ENCODE measurements at places on chromosomes 4 and X. TPM values are rescaled to one million over a fixed set of nuclear protein-coding genes. Genes with fewer than 3 reads are reported as not detected.
A peak's percentile ranks its signal among the peaks of the same experiment; 100 is the strongest.

DCAF12L1 gene
- 0.47 TPM for total RNA-seq

DNA sequence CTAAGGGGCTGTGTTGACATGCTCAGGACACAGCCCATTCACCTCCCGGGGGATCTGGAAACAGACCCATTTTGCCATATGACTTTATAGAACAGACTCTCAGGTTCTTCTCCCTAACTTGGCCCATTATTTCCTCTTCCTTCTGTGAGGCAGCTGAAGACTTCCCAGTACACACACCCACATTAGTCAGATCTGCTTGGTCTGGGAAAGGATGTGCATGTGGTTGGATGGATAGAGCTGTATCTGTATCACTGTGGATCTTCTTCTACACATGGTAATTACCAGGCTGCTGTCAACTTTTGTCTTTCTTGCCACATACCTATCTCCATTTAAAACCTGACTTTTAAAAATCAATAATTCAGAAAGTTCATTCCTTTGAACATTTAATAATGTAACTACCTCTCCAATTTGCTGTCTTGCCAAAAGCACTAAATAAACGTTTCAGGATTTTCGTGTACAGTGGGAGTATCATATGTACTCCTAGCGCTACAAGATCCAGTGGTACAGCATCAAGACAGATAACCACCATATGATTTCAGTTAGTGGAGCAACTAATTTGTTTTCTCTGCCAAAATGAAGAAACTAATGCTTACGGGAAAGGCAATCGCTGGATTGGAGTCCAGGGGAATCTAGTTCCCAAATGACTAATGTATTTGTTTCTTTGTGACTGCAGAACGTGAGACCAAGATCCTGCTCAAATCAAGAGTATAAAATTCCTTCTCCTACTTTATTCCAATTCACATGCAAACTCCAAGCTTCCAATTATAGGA is 134.1 kb upstream of the MAP3K15 start:
- no peaks in the 10 kb centered on the region for H3K27me3 ChIP-seq
- H3K4me1 ChIP-seq = no peaks in the 10 kb centered on the region
- H3K36me3 ChIP-seq = no peaks in the 10 kb centered on the region
- DNase-seq = no peak

DNA sequence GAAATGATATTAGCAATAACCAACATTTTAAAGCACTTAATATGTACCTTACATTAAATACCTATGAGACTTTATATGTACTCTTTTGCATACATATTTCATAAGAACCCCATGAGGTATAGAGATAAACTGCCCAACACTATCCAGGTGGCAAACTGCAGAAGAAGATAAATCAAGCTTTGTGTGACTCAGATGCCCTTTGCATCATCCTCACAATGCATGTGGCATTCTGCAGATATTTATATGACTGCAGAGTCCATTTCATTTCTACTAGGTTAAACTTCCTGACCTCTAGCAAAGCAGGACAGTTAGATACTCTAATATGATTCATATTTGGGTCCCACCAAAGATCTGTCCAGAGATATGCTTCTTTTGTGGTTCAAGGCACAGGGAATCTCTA is 85.6 kb upstream of the RASGEF1B start:
- H3K36me3 ChIP-seq = no peaks in the 10 kb centered on the region
- DNase-seq = no peak
- H3K4me1 ChIP-seq = peaks cover 1% of the 10 kb centered on the region

CPZ gene
- total RNA-seq = 0.94 TPM

TEX13C gene
- not detected for total RNA-seq

ZDHHC15 gene
- 0.90 TPM for total RNA-seq

DNA sequence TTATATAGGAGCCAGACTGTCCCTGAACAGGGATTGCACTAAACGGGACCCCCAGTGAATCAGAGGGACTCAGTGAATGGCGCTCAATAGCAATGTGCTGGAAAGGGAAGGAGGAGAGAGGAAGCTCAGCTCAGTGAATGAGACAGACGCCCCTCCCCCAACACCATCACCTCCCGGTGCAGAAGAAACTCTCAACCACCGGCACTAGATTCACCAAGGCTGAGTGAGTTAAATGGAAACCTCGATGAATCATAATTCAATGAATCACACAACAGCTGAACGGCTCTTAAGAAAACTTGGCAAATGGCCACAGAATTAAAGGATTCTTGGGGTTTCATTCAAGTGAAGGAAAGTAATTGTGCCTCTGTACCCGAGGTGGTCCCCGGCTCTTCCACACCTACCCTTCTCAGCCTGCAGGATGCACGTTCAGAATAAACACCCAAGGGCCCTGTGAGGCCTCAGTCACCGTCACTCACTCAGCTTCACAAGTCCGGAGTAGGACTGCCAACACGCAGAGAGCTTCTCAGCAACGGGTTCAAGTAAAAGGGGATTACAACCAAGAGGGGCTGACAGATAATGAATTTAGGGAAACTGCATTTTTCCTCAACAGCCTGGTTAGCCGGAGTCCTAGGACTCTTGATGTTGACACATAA is 29.3 kb downstream of the CRMP1 start:
- no peak for DNase-seq
- H3K4me1 ChIP-seq = no peaks in the 10 kb centered on the region
- H3K4me3 ChIP-seq = no peak overlapping the region
- H3K27me3 ChIP-seq = no peaks in the 10 kb centered on the region
- H3K36me3 ChIP-seq = no peaks in the 10 kb centered on the region

GRCh38 chr4:6355052-6355451 is 85.4 kb downstream of the WFS1 start:
- no peaks in the 10 kb centered on the region for H3K4me1 ChIP-seq
- H3K4me3 ChIP-seq = no peak overlapping the region
- no peak for DNase-seq
- no peak overlapping the region for H3K27ac ChIP-seq
- H3K27me3 ChIP-seq = no peaks in the 10 kb centered on the region

DNA sequence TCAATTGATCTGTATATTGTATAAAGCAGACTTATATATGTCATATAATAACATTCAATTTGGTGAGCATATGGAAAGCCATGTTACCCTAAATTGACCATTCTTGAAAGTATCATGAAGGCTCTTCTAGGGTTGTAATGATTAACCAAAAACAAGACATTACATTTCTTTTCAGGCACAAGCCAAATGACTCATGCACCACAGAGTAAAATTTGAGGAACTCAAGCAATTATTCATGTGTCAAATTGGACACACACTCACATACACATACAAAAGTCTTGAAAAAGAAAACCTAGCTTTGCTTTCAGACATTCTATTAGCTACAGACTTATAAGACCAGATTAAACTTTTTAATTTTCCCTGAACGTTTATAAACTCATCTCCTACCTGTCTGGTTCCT is 146.5 kb upstream of the PCDH18 start:
- no peak overlapping the region for H3K4me3 ChIP-seq
- no peaks in the 10 kb centered on the region for H3K4me1 ChIP-seq
- H3K36me3 ChIP-seq = no peaks in the 10 kb centered on the region
- DNase-seq = no peak

- no peaks in the 10 kb centered on the region for H3K27me3 ChIP-seq
- DNase-seq = no peak
- H3K4me3 ChIP-seq = no peak overlapping the region
- H3K27ac ChIP-seq = no peak overlapping the region
- H3K36me3 ChIP-seq = no peaks in the 10 kb centered on the region
Observed at GRCh38 chr4:24745172-24745895, 50.0 kb upstream of the SOD3 start.

GRCh38 chrX:93649381-93649780 is 24.0 kb downstream of the NAP1L3 start:
- H3K27me3 ChIP-seq = no peaks in the 10 kb centered on the region
- no peaks in the 10 kb centered on the region for H3K4me1 ChIP-seq
- H3K4me3 ChIP-seq = no peak overlapping the region
- H3K36me3 ChIP-seq = no peaks in the 10 kb centered on the region

DNA sequence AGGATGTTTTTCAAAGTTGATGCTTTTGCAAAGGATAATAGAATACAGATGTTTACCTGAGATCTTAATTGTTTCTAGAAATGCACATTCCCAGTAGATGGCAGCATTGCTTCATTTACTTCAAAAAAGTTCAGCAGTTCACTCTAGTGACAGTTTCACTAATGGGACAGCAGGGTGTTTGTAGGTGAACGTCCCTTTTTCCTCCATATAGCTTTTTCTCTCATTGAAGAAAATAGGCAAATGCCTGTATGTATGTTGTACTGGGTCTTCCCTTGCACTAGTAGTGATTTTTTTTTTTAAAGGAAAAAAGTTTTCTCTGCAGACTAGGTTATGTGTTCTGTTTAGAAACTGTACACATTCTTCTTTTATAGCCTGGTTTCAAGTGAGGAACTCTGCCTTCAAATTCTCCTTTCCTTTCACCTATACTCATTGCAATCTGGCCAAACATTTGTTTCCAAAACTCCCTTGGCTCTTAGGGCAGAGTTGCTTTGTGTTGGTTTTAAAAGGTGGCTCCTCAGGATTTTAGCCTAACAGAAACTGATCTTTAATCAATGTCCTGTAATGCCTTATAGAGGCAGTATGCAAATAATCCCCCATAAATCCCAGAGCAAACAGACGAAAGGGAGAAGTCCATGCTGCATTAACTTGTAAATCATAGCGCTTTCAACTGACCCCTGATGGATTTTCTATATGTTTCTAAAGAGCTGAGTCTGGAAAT is 86.3 kb downstream of the EGF start:
- H3K4me3 ChIP-seq = no peak overlapping the region
- no peaks in the 10 kb centered on the region for H3K36me3 ChIP-seq
- DNase-seq = peak; percentile 53
- H3K4me1 ChIP-seq = no peaks in the 10 kb centered on the region
- H3K27ac ChIP-seq = no peak overlapping the region

TCEAL6 gene
- not detected for total RNA-seq

- no peaks in the 10 kb centered on the region for H3K36me3 ChIP-seq
- no peaks in the 10 kb centered on the region for H3K27me3 ChIP-seq
- H3K27ac ChIP-seq = no peak overlapping the region
- no peaks in the 10 kb centered on the region for H3K4me1 ChIP-seq
Observed at GRCh38 chr4:163991298-163991865, 496.9 kb downstream of the TMA16 start.

GRCh38 chr4:3708103-3708510 is 58.1 kb upstream of the ADRA2C start:
- no peaks in the 10 kb centered on the region for H3K36me3 ChIP-seq
- no peak for DNase-seq
- peaks cover 17% of the 10 kb centered on the region for H3K27me3 ChIP-seq

PABPC1L2A gene
- total RNA-seq = not detected

- no peaks in the 10 kb centered on the region for H3K27me3 ChIP-seq
- H3K4me3 ChIP-seq = no peak overlapping the region
Observed at GRCh38 chrX:108299704-108300103, 138.5 kb downstream of the COL4A6 start.

GRCh38 chrX:149510386-149510785 is 5.3 kb upstream of the IDS start:
- H3K36me3 ChIP-seq = no peaks in the 10 kb centered on the region
- H3K27ac ChIP-seq = no peak overlapping the region
- DNase-seq = no peak

DNA sequence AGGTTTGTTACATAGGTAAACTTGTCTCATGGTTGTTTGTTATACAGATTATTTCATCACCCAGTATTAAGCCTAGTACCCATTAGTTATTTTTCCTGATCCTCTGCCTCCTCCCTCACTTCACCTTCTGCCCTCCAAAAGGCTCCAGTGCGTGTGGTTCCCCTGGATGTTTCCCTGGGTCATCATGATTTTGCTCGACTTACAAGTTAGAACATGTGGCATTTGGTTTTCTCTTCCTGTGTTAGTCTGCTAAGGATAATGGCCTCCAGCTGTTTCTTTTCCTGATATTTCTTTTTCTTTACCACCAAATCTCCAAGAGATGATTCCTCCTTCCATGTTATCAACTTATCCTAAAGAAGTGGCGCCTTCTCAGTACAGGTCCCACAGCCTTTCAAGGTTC is 543.1 kb upstream of the ADGRL3 start:
- H3K4me1 ChIP-seq = no peaks in the 10 kb centered on the region
- H3K27me3 ChIP-seq = no peaks in the 10 kb centered on the region
- no peak for DNase-seq

DNA sequence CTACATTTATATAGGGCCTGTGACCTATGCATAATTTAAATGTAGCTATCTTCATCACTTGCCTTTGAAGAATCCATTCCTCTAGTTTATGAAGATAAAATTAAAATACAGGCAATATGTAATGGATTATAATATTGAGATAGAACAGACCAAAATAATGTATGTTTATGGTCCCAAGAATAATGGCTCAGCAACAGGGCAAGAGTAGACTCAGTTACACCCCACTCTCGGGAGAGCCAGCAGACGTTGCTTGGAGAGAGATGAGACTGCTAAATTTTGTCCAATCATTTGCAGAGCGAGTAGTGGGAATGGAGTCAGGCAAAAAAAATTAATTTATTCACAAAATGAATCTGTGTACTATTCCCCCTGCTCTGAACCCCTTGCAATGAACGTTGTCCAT is 223.2 kb upstream of the FAT4 start:
- no peaks in the 10 kb centered on the region for H3K27me3 ChIP-seq
- H3K36me3 ChIP-seq = no peaks in the 10 kb centered on the region
- H3K27ac ChIP-seq = no peak overlapping the region
- no peak overlapping the region for H3K4me3 ChIP-seq

NALF2 gene
- under 0.01 TPM for total RNA-seq

DNA sequence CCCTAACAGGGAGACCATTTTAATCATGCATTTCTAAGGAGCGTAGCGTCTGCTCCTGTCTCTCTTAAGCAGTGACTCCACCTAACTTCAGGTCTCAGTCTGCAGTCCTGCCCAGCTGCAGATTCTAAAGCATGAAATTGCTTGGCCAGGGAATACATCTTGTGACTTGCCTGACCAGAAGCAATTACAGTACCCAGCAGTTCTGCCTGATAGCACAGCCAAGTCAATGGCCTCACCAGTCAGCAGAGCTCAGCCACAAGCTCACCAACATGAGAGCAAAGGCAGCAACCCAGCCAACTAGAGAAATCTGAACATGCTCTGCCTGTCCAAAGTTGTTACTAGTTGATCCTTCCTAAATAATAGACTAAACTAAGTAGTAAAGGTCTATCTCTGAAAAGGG is 2011.9 kb upstream of the PCDH10 start:
- no peaks in the 10 kb centered on the region for H3K36me3 ChIP-seq
- DNase-seq = no peak
- no peaks in the 10 kb centered on the region for H3K27me3 ChIP-seq
- H3K4me3 ChIP-seq = no peak overlapping the region

GRCh38 chr4:184792950-184793555 is 32.7 kb downstream of the ACSL1 start:
- no peak overlapping the region for H3K27ac ChIP-seq
- H3K4me1 ChIP-seq = peaks cover 14% of the 10 kb centered on the region
- H3K4me3 ChIP-seq = no peak overlapping the region
- no peaks in the 10 kb centered on the region for H3K36me3 ChIP-seq
- no peak for DNase-seq
- no peaks in the 10 kb centered on the region for H3K27me3 ChIP-seq

DNA sequence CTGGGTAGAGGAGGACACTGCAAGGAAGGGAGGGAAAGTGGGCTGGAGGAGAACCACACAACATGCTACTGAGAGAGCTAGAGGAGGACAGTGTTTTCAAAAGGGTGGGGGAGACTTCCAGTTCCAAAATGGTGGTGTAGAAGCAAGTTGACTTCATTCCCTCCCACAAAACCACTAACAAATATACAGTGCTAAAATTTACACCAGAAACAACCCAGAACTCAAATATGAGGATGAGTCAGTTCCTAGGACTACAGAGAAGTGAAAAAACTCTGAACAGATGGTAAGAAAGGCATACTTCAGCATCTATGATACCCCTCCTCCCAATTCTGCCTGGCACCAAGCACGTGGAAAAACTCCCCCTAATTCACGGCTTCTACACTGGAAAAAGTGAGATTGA is 9.8 kb downstream of the AADAT start:
- H3K27ac ChIP-seq = no peak overlapping the region
- peaks cover 3% of the 10 kb centered on the region for H3K36me3 ChIP-seq
- no peaks in the 10 kb centered on the region for H3K27me3 ChIP-seq
- no peaks in the 10 kb centered on the region for H3K4me1 ChIP-seq
